Iris pigment epithelial cell (primary cell): ENCODE measurements at places on chromosomes 7 and 10.

- DNase-seq, result no peak
Observed at GRCh38 chr7:70703785-70704184, 428.2 kb upstream of the GALNT17 start.

DNA sequence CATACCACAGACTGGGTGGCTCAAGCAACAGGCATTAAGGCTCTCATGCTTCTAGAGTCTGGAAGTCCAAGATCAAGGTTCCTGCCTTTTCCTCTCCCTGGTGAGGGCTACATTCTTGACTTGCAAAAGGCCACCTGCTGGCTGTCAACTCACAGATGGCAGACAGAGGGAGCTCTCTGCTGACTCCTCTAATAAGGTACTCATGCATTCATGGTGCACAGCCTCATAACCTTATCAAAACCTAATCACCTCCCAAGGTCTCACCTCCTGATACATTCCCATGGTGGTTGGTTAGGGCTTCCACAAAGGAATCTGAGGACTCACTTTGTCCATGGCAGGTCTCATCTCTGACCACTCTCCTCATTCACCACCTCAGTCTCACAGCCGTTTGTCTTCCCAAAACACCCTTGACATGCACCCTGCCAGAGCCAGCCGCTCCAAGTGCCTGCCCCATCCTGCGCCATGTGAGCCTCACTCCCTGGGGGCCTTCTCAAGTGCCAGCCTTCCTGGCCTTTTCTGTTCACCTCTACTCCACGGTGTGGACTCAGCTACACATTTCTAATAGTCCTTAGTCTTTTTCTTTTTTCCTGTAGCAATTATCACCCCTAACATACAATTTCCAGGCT lies 400.3 kb upstream of the ADARB2 start:
- no peak for DNase-seq

GRCh38 chr7:24249266-24249665 lies 34.7 kb upstream of the NPY start:
- DNase-seq, result no peak

DNA sequence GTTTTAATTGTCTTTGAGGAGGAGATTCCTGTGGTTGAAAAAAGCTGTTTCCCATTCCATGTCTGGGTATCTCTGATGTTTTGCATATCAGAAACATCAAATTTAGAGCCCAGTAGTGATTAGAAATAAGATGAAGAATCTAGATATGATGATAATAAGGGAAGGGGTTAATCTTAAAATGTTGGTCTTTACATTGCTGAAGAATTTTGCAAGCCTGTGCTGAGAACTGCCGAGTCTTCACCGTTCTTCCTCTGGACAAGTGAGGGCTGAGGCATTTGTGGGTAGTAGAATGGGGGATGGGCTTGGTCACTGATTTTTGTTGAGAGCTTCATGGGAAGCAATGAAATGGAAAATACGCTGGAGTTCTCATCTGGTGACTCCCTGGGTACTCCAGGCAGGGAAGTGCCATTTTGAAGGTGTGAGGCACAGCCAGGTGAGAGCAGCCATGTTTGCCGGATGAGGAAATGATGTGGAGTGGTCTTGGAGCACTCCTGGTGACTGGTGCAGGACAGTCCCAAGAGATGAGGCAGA lies 10.2 kb downstream of the TCF7L2 start:
- peak; percentile 67 for DNase-seq

- no peak for DNase-seq
Observed at GRCh38 chr10:855079-855478, 76.4 kb downstream of the LARP4B start.

DNA sequence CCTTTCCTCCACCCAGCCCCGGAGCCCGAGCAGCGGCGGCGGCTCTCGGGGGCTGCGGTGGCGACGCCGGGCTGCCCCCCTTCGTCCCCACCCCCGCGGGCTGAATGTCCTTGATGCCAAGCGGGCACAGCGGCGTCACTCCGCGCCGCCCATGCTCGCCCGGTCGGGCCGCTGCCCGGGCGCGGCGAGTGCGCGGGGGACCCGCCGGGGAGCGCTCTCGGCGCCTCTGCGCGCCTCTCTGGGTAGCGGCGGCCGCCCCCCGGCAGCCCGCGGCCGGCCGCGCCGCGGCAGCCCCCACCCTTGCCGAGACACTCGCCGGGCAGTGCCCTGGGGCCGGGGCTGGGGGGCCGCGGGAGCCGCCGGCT lies 433 bp upstream of the PLXNA4 start:
- DNase-seq, result no peak

- DNase-seq, result peak; percentile 35
Observed at GRCh38 chr7:1665549-1666316, 4.3 kb upstream of the ELFN1 start.

DNA sequence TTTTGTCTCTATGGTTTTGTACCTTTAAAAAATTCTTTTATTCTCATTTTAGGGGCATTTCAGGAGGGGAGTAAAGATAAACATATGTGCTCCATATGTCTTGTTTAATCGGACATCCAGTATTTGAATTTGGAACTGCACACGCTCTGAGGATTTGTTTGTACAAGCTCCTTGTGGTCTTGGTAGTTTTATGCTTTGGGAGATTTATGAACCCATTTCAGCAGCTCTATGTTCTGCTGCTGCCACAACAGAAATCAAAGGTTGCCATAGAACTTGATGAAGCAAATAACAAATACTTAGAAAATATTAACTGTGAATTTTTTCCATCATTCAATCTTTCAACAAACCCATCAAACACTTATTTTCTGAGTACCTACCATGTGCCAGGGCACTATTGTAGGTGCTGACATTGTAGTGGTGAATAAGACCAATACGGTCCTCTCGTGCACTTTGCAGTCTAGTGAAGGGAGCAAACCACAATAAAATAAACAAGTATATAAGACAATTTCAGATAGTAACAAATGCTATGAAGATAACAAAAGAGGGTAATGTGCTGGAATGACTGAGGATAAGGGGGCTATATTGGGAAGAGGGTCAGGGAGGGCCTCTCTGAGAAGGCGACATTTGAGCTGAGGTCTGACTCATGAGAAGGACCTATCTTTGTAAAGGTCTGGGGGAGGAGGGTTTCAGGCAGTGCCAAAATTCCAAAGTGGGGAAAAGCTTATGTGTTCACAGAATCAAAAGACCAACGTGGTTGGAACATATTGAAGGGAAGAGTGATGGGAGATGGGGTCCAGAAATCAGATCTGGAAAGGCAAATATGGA lies 30.4 kb downstream of the MYPN start:
- DNase-seq, result peak; percentile 16

- no peak for DNase-seq
Observed at GRCh38 chr10:58588673-58589265, 76.1 kb downstream of the BICC1 start.

- peak; percentile 74 for DNase-seq
Observed at GRCh38 chr10:60536529-60537114, 146.9 kb upstream of the ANK3 start.

- DNase-seq, result no peak
Observed at GRCh38 chr10:33570495-33570894, 236.0 kb upstream of the NRP1 start.

DNA sequence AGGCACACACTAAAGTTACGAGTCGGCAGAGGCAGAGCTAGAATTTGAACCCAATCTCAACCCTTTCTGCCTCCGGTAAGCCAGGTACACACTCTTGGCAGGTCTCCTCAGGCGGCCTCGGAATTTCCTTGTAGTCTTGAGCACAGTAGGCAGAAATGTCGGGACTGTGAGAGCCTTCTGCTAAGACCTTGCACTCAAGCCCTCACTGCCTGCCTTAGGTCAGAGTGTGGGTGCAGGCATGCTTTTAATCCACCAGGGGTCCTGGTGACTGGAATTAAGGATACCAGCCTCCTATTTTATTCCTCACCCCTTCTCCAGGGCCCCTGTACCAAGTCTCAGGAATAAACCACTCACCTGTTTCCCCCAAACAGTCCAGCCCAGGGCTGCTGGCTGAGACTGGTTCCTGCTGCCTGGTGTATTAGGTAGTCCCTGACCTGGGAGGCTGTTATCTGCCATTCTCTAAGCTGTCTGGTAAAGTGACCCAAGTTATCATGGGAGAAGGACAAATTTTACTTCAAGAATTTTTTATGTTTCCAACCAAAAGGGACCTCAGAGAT lies 855 bp downstream of the ATP6V1F start:
- DNase-seq, result peak; percentile 70

- no peak for DNase-seq
Observed at GRCh38 chr10:33187427-33187999, 147.0 kb downstream of the NRP1 start.

DNA sequence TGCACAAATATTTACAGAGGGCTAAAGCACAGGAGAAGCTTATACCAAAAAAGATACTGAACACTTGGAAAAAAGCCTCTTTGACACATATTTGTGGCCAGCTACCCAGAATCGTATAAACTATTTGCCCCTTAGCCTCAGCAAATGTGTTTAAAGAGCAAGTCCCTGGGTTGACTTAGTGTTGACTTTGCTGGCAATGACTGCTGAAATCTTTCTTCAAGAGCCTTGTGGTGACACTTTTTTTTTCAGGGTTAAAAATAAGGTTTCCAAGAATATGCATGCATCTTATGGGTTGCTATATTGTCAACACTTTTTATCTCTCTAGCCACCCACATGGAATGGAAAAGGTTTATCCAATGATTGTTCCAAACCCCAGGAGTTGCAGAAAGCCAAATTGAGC lies 14.9 kb upstream of the PLEKHS1 start:
- DNase-seq, result no peak
